Adipose tissue (tissue), 3 donors: ENCODE measurements at places on chromosomes 2 and 18. TPM values are rescaled to one million over a fixed set of nuclear protein-coding genes. Genes with fewer than 3 reads are reported as not detected.

The ST6GAL2 gene
- 0.11 TPM for polyA plus RNA-seq

The CDCA7 gene
- polyA plus RNA-seq = 0.47 TPM

The LRATD1 gene
- polyA plus RNA-seq = 0.54 TPM

The TXNDC2 gene
- not detected for polyA plus RNA-seq

The ZNF521 gene
- polyA plus RNA-seq = 1.8 TPM

The ANKRD62 gene
- not detected for polyA plus RNA-seq

The TEX44 gene
- polyA plus RNA-seq = not detected

The SANBR gene
- polyA plus RNA-seq = 4.6 TPM

The IGFBP5 gene
- 172 TPM for polyA plus RNA-seq

The EPHA4 gene
- 10.1 TPM for polyA plus RNA-seq

The RPS27A gene
- 3,500 TPM for polyA plus RNA-seq

The CCDC85A gene
- polyA plus RNA-seq = 2.0 TPM

The SLC35G4 gene
- not detected for polyA plus RNA-seq

The FSHR gene
- not detected for polyA plus RNA-seq

The SRD5A2 gene
- polyA plus RNA-seq = not detected

The TLX2 gene
- polyA plus RNA-seq = not detected

The CYBRD1 gene
- 138 TPM for polyA plus RNA-seq

The APCDD1 gene
- polyA plus RNA-seq = 400 TPM

The SNRNP27 gene
- 70.9 TPM for polyA plus RNA-seq

The GALR1 gene
- not detected for polyA plus RNA-seq

The CHMP3 gene
- polyA plus RNA-seq = 98.6 TPM

The FEV gene
- 0.09 TPM for polyA plus RNA-seq
